ENCODE measurements at places on chromosomes 6 and 20.
A peak's percentile ranks its signal among the peaks of the same experiment; 100 is the strongest.

DNA sequence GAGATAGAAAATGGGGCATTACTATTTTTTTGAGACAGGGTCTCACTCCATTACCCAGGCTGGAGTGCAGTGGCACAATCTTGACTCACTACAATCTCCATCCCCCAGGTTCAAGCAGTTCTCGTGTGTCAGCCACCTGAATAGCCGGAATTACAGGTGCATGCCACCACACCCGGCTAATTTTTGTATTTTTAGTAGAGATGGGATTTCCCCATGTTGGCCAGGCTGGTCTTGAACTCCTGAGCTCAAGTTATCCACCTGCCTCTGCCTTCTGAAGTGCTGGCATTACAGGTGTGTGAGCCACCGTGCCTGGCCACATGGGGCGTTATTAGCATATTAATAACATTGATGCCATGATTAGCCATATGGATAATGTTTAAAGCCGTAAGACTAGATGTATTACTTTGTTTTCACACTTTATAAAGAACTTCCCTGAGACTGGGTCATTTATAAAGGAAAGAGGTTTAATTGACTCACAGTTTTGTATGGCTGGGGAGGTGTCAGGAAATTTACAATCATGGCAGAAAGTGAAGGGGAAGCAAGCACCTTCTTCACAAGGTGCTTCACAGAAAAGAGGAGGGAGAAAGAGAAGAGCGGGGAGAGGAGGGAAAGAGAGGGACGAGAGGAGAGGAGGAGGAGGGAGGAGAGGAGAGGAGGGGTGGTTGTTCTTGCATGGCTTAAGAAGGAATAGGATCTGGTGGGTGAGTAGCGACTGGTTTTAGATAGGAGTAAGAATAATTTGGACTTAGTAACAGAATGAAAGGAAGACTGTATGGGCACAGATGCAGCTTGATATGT, 51.9 kb downstream of the MYO6 start:
- DNase-seq: no peak

DNA sequence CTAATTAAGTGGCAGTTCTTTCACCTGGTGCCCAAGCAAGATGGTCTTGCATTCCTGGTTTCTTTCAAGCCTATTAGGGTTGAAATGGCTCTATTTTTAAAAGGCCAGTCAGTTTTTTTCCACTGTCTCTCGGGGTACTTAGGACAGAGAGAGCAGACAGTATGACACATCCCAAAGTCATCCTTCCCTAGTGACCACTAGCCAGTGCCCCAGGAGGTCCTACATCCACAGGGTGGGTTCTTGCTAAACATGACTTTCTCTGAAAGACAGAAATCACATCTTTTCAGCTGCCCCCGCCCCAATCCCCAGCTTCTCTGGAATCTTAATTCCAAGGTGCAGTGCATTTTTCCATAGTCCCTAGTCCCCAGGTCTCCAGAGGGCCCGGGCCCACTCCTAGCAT, 192.4 kb downstream of the SLC24A3 start:
- DNase-seq: no peak

- no peak for DNase-seq
Observed at GRCh38 chr6:163565140-163565539, 150.6 kb downstream of the QKI start.

- DNase-seq: peak; percentile 17
Observed at GRCh38 chr6:84314377-84314898, 87.0 kb upstream of the CEP162 start.

GRCh38 chr20:51388756-51389542, 153.6 kb downstream of the NFATC2 start:
- DNase-seq: no peak

DNA sequence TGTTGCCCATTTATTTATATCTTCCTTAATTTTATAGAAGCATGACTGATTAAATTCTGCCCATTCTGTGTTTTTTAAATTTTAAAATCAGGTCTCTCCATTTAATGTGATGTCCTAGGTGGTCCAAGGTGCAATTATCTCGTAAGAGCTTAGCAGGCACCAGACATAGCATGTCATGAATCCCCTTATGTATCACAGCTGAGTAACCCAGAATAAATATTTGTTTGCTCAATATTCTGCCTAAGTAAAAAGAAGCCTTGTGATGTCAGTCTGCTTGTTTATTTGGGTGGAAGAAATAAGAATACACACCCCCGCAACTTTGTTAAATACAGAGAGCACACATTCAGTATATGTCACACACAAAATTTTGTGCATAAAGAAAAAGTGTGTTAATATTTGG, 211.3 kb downstream of the FARS2 start:
- DNase-seq: no peak

- no peak for DNase-seq
Observed at GRCh38 chr6:112010328-112010727, 43.6 kb upstream of the CCN6 start.

- peak; percentile 16 for DNase-seq
Observed at GRCh38 chr6:152720974-152721373, 23.3 kb downstream of the MYCT1 start.

GRCh38 chr20:3980260-3981131, 34.9 kb downstream of the RNF24 start:
- DNase-seq: peak; percentile 74

- DNase-seq: peak; percentile 92
Observed at GRCh38 chr20:31695849-31696804, 26.5 kb downstream of the BCL2L1 start.

GRCh38 chr6:145836170-145836569, 21.6 kb upstream of the FBXO30 start:
- peak; percentile 78 for DNase-seq

DNA sequence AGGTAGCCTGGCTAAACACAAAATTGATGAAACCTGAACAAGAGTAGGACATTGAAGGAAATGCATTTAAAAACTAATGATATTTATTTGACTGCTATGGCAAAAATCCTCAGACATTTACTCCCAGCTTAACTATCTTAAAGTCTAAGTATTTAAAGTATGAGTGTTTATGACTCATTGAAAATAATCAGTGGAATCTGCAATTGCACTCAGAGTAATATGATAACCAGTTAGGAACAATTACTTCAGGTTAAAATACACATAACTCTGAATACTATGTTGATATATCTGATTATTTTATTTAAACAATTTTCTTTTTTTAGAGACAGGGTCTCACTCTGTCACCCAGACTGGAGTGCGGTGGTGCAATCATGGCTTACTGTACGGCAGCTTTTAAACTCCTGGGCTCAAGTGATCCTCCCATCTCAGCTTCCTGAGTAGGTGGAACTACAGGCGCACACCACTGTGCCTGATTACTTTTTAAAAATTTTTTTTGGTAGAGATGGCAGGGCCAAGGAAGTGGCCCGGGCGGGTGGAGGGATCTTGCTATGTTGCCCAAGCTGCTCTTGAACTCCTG, 43.9 kb downstream of the FILIP1 start:
- DNase-seq: peak; percentile 44

GRCh38 chr20:57844626-57845596, 135.1 kb upstream of the PMEPA1 start:
- DNase-seq: no peak

DNA sequence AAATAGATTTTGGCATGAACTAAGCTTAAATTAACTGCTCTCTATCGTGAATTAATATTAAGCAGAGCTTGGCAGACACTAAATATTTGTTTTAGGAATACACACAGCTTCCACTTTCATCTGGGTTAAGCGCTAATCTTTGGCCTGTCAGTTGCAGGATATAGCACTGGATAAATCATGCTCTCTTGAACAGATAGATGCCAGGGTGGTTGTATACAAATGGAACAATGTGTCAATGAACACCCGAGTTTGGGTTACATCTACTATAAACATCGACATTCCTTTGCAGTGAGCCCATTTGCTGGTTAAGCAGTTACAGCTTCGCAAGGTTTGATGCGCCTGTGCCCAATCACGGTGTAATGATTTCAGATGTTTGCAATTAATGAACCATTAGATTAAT, 338.2 kb upstream of the ZFP64 start:
- DNase-seq: peak; percentile 5

DNA sequence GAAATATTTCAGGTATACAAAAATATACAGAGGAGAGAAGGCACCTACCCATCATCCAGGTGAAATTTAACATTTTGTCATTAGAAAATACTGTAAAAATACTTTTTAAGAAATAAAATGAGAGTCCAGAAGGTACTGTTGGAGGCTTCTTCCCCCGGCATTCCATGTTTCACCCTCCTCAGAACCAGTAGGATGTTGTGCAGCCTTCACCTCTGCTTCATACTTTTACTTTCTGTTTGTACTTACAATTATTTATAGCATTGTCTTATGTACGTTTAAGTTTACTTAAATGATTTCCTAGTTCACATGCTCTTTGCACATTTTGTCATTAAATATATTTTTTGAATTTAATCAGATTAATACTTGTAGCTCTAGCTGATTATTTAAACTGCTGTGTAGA, 30.9 kb downstream of the TMEM200A start:
- peak; percentile 34 for DNase-seq

DNA sequence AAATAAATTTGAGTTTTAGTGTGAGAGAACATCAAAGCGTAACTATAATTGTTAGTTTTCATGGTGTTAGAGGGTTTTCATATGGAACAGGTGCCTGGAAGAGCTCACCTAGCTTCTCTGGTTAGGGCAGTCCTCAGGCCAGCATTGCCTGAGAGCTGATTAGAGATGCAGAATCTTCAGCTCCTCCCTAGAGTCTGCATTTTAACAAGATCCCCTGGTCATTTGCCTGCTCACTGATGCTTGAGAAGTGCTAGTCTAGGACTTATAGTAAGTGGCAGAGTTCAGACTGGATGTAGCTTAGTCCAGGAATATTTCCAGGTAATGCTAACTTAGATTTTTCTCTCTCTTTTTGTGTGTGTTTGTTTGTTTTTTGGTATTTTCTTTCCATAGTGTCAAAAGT, 21.7 kb upstream of the SMIM26 start:
- DNase-seq: no peak

- DNase-seq: no peak
Observed at GRCh38 chr6:4439159-4439558, 303.8 kb upstream of the ECI2 start.

- no peak for DNase-seq
Observed at GRCh38 chr6:116812051-116812650, 16.7 kb downstream of the GPRC6A start.
